Activated naive CD8-positive, alpha-beta T cell treated with anti-CD3 and anti-CD28 coated beads, Interleukin-2, amount 50 U/mL, for 16 hours (primary cell): ENCODE measurements at places on chromosomes 2 and 18.

DNA sequence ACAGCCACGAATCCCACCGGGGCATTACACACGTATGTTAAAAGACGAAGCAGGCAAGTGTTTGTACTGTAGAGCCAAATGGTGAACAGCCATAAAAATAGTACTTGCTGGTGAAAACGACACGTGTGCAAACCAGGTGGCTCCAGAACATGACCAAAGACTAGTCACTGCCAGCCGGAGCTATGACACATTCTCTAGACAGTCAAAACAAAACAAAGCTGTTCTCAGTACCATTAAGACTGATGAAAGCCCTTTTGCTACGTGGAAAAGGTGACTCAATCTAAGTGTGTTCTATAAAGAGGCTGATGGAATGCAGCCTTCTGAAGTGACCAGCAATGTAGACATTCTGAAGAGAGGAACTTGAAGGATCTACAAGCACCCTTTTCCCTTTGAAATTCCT, 367.7 kb upstream of the NETO1 start:
- no peak for DNase-seq

DNA sequence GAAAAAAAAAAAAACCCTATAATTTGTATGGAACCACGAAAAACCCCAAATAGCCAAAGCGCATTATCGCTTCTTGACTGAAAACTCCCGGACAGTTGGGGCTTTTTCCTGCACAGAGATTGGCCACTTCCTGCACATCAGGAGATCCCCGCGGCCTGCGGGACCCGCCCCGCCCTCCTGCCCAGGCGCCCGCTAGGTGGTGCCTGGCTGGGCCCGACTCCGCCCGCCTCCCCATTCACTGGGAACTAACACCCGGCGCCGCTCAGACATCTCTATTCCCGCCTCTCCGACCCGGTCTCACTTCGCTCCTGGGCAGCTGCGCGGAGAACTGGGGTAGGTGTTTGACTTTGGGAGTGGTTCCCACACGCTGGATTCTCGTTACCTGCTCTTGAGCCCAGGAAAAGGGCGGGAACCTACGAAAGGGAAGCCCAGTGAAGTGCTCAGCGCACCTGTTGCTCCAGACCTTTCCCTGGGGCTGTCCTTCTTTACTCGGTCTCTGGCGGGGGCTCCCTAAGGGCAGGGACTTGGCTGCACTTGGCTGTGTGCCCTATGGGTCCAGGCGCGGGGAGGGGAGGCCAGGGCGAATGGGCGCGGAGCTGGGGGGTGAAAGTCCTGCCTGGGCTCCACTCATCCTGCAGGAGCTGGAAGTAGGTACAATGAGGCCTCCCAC, at the start of gene HMSD:
TSS of gene HMSD (plus strand) at position 234 of the 670 bp plus-strand sequence. CDS start 4,155 bp downstream, outside the sequence.
- DNase-seq, result no peak

- no peak for DNase-seq
Observed at GRCh38 chr2:33812707-33813106, 213.6 kb upstream of the FAM98A start.

- no peak for DNase-seq
Observed at GRCh38 chr2:159902722-159903121, 104.7 kb upstream of the CD302 start.

DNA sequence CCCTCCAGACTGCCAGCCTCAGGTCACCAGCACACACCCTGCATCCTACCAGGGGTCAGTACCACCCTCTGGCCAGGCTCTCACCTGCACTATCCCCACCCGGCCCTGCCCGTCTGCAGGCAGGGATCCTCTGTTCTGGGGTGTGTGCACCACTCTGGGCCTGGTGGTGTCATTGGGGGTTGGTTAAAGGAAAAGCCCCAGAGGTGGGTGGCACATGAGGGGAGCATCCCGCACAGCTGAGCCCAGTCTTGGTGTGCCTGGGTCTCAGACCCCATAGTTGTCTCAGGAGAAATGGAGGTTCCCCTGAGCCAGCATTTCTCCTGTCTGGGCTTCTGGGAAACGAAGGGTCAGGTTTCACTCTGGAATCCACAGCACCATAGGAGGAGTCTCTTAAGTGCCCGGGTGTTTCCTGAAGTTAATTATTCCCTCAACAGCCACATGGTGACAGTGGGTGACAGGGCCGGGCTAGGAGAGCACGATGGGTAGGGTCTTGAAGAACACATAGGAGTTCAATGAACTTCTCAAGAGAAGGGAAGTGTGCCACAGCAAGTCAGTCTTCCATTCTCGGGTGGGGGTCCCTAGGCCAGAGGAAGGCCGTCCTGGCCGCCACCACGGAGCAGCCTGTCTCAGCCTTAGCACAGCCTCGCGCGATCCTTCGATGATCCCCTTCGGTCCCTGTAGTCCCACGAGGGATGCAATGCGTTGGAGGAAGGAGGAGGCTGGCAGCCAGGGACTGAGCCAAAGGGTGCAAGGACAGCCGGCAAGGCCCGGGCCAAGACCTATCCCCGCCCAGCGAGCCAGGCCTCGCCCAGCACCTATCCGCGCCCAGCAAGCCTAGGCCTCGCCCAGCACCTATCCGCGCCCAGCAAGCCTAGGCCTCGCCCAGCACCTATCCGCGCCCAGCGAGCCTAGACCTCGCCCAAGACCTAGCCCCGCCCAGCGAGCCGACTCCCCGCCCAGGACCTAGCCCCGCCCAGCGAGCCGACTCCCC, 1.1 kb upstream of the FARP2 start:
- peak; percentile 5 for DNase-seq
